Hepatocyte (in vitro differentiated cells): ENCODE measurements at places on chromosomes 7 and 10.
A peak's percentile ranks its signal among the peaks of the same experiment; 100 is the strongest.

DNA sequence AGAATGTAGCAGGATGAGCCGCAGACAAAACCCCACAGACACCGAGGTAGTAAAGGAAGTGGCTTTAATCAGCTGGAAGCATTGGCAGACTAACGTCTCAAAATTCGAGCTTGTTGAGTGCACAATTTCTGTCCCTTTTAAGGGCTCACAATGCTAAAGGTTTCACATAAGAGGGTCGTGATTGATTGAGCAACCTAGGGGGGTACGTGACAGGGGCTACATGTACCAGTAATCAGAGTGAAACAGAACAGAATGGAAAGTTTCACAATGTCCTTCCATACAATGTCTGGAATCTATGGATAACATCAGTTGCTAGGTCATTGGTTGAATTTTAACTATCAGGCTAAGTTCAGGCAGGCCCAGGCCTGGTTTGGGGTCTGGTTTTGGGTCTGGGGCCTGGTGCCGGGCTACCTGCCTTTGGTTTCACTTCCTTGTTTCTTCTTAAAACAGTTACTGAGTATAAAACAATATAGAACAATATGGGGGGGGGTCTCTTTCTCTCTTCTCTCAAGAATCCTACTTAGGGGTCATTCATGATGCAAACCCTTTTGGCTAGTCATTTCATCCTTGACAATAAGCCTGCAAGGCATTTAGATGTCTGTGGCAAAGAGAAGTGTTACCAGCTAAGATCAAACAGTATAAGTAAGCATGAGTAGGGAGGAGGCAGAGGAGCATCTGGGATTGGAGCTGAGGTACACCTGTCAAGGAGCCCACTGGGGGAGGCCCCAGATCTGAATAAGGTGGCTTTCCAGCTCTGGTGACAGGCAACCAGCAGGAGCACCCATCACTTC, 364.1 kb downstream of the TNS3 start:
- no peak for DNase-seq

GRCh38 chr7:44101966-44102845, 1.9 kb upstream of the AEBP1 start:
- no peak for DNase-seq

DNA sequence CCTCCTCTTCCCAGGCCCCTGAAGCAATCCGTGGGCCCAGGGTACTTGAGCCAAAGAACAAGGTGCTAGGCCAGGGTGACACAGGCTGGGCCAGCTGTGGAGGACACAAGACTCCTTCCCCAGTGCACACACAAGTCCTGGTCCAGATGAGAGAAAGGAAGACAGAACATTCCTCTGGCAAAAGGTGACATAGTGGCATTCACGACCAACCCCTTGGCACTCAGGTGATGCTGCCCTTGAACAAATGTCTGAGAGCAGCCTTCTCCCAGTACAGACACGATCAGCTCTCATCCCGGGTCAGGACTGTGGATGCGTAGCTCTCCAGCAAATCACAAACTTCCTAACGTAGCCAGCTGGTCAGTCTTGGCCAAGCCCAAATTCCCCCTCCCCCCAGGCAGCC, 118.5 kb downstream of the OAT start:
- no peak for DNase-seq

GRCh38 chr10:44032216-44032615, 352.7 kb downstream of the CXCL12 start:
- DNase-seq = no peak

- DNase-seq = no peak
These were observed 296.1 kb downstream of the GLRX3 start for GRCh38 chr10:130432271-130432670.

GRCh38 chr10:19749185-19749729, 67.0 kb upstream of the PLXDC2 start:
- DNase-seq = no peak

GRCh38 chr10:97072851-97073665, 112.7 kb downstream of the SLIT1 start:
- DNase-seq = peak; percentile 85

DNA sequence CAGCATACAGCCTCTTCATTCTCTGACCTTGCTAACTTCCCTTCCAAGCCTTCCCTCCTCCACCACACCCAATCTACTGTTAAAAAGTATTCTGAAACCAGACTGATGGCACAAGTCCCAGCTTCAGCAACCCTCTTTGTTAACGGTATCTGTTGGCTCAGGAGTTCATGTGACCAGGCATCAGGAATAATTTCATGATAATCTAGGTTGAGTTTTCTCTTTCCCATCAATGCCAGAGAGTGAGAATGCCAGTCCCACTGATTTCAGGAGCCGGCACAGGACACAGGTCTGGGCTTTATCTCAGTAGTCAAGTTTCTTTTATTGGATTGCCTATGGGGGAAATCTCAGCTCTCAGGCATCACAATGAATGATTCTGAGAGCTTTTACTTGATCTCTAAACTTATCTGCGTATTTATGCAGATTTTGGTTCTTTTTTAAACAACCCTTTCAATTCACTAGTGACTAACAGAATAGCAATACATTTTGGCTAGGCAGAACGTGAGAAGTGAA, 231.0 kb upstream of the LYZL1 start:
- DNase-seq = no peak

DNA sequence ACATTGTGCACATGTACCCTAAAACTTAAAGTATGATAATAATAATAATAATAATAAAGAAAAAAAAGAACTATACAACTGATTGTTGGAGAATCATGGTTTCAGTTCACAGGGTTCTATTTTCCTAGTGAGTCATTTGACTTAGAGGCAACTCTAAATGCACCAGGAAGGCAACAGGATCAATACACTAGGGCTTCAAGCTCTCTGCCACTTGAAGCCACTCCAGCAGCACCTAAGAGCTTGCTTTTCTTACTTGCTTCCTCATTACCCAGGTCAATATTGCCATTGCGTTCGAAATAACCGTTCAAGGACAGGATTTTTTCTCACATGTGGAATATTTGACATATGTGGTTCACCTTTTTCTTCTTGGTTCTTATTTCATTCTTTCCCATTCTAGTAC, 189.7 kb downstream of the GRM3 start:
- no peak for DNase-seq

GRCh38 chr7:132290021-132290420, 286.2 kb downstream of the PLXNA4 start:
- no peak for DNase-seq

GRCh38 chr7:86846494-86847190, 202.9 kb downstream of the GRM3 start:
- DNase-seq = peak; percentile 76

- DNase-seq = no peak
These were observed 99.9 kb downstream of the CNTNAP2 start for GRCh38 chr7:146216396-146217041.

DNA sequence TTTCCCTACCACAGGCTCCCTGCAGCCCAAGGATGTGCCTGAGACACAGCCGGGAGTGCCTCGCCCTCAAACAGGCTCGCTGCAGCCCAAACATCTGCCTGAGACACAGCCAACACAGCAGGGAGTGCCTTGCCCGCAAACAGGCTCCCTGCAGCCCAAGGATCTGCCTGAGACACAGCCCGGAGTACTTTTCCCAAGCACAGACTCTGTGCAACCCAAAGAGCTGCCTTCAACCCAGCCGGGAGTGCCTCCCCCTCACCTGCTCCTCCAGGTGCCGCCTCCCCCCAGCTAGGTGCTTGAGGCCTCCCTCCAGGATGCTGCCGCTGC, 42.9 kb downstream of the ANTXRL start:
- DNase-seq = no peak

GRCh38 chr7:2540641-2541051, 14.7 kb downstream of the BRAT1 start:
- DNase-seq = no peak

DNA sequence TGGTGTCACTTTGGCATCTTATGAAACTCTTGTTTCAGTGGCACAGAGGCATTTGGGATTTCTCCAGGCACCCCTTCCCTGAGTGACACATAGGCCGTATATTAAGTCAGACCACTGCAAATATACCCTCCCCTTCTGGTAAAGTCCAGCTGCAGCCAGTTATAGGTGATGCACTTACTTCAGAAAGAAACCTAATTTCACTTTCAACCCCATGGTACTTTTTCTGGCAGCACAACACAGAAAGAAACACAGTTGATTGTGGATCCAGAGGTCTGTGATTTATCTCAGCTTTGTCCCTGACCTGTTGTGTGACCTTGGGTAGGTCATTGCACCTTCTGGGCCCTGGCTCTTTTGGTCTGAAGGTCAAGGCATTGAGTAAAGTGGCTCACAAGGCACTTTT, 173.2 kb downstream of the BUB3 start:
- DNase-seq = no peak

DNA sequence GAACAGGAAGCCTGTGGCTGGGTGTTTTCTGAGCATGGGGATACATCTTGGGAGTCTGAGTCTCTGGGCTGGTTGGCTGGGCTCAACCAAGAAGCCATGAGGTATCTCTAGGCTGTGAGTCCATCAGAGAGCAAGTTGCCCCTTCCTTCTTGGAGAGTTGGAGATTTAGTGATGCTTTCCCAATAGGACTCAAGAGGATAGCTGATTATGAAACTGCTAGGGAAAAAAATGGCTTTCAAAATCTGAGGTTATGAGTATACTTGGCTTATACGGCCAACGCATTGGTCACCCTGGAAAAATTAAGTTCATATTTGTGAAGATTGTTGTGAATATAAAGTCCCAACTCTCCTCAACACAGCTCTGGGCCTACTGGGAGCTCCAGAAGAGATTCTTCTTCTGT, 162.7 kb upstream of the KMT2E start:
- DNase-seq = no peak

DNA sequence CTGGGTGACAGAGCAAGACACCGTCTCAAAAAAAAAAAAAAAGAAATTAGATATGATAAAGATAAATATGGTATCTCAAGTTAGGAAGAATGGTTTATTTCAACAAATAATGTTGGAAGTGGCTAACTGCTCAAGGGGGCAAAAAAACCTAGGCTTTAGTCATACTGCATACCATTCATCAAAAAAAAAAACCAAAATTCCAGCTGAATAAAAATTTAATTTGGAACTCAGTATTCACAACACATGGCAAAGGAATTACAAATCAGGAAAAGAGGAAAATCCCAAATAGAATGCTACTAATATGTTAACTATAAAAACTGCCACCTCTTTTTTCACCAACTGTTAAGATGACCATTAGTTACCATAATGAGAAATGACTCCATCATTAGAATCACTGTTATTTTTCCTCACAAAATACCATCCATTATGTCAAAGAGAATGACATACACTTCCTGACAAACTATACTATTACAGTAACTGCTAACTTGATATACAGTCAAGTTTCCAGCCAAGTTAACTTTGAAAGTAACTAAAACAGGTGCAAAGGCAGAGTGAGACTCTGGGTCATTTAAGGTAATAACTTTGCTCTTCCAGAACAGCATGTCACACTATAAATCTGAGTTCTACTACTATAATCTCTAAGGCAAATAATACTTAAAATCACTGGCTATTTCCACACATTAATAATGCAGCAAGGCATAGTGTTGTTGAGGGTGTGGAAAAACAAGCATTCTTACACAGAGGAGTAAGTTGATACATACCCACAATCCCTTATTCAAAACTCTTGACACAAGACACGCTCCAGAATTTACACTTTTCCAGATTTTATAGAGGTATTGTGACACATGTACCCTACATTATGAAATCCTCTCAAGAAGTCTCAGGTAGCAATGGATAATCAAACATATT, 10.2 kb downstream of the KBTBD2 start:
- no peak for DNase-seq

GRCh38 chr7:751826-752225, 24.7 kb upstream of the PRKAR1B start:
- no peak for DNase-seq

DNA sequence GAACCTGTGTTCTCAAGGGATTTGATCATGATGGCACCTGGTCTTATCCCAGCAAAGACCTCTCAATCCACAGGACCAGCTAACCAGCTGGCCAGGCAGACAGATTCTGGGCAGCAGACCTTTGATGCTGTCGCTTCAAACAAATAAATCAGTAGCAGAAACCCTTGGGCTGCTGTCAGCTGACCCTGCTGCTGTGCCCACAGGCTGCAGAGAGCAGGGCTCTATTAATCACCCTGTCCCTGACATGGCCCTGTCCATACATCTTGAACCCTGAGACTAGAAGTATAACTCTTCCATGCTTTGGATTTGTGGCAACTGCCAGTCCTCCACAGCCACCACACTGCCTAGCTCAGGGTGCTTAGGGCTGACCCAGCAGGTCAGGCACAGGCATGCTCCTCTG, 244.1 kb upstream of the PODXL start:
- no peak for DNase-seq

DNA sequence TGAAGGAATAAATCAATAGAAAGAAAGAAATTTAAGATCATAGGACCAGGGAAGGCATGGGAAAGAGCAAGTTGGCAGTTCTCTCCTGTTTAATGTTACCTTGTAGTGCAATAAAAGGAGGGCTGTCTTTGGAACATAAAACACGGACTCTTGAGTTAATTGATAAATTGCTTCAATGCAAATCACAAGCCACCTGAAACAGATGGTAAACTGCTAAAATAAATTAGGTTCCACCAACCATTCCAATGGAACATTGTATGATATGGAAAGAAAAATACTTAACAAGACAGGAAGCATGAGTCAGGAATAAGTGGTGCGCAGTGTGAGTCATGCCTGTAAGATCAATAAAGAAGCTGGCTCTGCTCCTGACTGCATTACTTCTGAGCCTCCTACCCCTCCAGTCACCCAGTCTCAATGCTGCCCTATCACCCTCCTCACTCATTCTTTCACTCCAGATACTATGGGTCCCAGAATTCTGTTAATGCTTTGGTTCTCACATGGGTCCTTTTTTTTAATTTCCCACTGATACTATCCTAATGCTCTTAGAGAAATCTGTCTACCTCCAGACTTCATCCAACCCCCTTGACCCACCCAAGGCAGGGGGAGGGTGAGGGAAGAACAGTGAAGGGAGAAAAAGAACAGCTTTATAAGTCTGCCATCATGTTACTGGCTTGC, 78.9 kb downstream of the LRRC17 start:
- DNase-seq = peak; percentile 60

- no peak for DNase-seq
These were observed 31.9 kb upstream of the HPS1 start for GRCh38 chr10:98478430-98479222.

DNA sequence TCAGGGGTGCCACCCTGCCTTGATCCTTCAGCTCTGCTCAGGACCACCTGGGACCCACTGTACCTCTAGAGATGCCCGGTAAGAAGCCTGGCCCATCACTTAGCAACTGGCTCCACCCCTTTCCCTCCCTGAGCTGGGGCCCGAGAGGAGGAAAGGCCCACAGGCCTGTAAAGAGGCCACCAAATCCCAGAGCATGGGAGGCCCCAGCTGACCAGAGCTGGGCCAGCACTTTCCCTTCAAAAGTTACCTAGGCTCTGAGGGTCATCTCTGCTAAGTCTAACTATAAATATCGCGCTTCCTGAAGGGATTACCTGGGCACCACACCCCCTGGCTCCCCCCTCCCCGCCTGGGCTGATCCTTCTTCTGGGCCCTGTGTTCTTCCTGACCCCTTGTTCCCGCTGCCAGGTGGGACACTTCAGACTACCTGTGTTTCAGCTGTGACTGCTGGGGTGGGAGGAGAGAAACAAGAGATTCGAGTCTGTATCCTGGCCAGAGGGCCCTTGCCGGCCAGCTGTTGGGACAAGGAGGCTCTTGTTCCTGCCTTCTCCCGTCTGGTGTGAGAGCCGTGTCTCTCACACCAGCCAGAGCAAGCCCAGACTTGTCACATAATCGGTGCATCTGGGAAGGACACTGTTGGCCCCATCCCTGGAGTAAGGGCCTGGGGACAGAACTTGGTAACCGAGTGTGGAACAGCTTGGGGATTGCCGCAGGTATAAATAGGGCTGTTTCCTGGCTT, 22.8 kb upstream of the ANKRD2 start:
- DNase-seq = peak; percentile 54

- no peak for DNase-seq
These were observed 68.8 kb downstream of the OAT start for GRCh38 chr10:124349996-124350280.

GRCh38 chr10:6912021-6912420, 331.9 kb upstream of the PRKCQ start:
- DNase-seq = no peak
